Breast epithelium (tissue), 4 donors: ENCODE measurements at places on chromosomes 5 and 9. TPM values are rescaled to one million over a fixed set of nuclear protein-coding genes. Genes with fewer than 3 reads are reported as not detected.

- H3K4me3 ChIP-seq, result no peak overlapping the region
- no peak overlapping the region for H3K27ac ChIP-seq
- no peaks in the 10 kb centered on the region for H3K27me3 ChIP-seq
- peaks cover 13% of the 10 kb centered on the region for H3K36me3 ChIP-seq
- DNase-seq, result no peak
- no peaks in the 10 kb centered on the region for H3K4me1 ChIP-seq
These were observed 71.6 kb downstream of the SETX start for GRCh38 chr9:132283165-132283564.

- no peak overlapping the region for H3K4me3 ChIP-seq
- H3K4me1 ChIP-seq, result no peaks in the 10 kb centered on the region
- H3K27ac ChIP-seq, result no peak overlapping the region
- H3K36me3 ChIP-seq, result peaks cover 4% of the 10 kb centered on the region
- no peaks in the 10 kb centered on the region for H3K27me3 ChIP-seq
- DNase-seq, result no peak
These were observed 81.3 kb downstream of the SMARCA2 start for GRCh38 chr9:2096376-2096970.

DNA sequence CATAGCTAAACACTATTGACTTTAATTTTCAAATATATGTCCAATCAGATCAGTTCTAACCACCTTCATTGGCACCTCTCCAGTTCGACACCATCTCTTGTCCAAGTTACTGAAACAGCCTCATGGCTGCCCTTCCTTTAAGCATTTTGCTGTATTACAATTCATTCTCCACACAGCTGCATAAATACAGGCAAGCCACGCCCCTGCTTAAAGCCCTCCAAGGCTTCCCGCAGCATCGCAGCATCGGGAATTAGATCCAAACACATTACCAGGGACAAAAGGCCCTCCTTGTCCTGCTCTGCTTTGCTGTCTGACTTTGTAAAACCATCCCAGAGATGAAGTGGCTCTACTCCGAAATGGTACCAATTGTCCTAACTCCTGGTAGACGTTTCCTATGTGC is 75.1 kb upstream of the RAI14 start:
- H3K4me3 ChIP-seq, result no peak overlapping the region
- no peaks in the 10 kb centered on the region for H3K4me1 ChIP-seq
- no peak overlapping the region for H3K27ac ChIP-seq
- DNase-seq, result no peak
- no peaks in the 10 kb centered on the region for H3K27me3 ChIP-seq
- H3K36me3 ChIP-seq, result no peaks in the 10 kb centered on the region

- H3K27me3 ChIP-seq, result no peaks in the 10 kb centered on the region
- H3K4me3 ChIP-seq, result no peak overlapping the region
- no peak for DNase-seq
- H3K36me3 ChIP-seq, result no peaks in the 10 kb centered on the region
These were observed 48.0 kb upstream of the OSMR start for GRCh38 chr5:38797838-38798237.

- H3K27me3 ChIP-seq, result no peaks in the 10 kb centered on the region
- H3K4me3 ChIP-seq, result peak within 1 kb of the TSS; percentile 51
- H3K4me1 ChIP-seq, result peaks cover 4% of the 10 kb centered on the region
- no peaks in the 10 kb centered on the region for H3K36me3 ChIP-seq
These were observed at the start of gene ADRA1B for GRCh38 chr5:159915904-159916840. ADRA1B (plus strand) TSS chr5:159916482; CDS start chr5:159916906, 424 bp downstream.

DNA sequence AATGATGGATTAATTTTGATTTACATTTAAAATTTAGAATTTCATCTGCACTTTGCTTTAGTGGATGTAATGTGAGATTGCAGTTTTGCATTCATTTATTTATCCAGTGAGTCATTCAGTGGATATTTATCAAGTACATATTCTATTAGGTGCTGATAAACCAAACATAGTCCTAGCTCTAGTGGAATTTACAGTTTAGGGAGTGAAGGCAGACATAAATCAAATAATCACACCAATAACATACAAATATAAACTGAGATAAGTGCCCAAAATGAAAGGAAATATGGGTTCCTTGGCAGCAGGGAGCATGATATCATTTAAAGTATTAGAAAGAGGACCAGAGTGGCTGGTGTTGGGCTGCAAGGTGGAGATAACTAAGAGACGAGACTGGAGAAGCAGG is 14.7 kb upstream of the NIPBL start:
- H3K36me3 ChIP-seq, result no peaks in the 10 kb centered on the region
- no peak for DNase-seq
- H3K4me1 ChIP-seq, result no peaks in the 10 kb centered on the region
- H3K27ac ChIP-seq, result no peak overlapping the region
- H3K4me3 ChIP-seq, result no peak overlapping the region
- no peaks in the 10 kb centered on the region for H3K27me3 ChIP-seq

DNA sequence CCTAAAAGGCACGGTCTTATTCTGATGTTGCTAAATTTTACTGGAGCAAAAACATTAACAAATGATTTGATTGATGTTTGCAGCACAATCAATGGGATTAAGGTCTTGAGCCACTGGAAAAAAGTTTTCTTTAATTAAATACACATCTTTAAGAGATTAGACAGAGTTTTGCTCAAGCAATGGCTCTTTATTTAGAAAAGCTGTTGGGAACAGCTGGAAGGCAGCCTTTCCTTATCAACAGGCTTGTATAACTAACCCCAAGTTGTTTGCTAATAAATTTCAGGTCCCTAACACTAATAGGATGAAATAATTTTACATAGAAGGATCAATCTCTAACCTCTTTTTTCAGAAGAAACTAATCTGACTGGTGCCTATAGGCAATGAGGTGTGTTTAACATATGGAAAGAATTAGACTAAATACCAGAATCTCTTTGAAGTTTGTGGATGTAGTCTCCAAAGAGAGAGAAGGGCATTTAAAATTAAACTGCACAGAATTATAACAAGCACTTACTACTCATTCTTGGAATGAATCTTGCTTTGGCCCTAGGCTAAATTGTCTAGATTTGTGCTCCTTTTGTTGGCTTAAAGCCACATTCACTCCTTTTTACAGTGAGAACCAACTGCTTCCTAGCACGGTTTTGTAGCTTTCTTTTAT is 67.3 kb upstream of the TNFAIP8 start:
- no peaks in the 10 kb centered on the region for H3K4me1 ChIP-seq
- H3K27me3 ChIP-seq, result no peaks in the 10 kb centered on the region
- H3K4me3 ChIP-seq, result no peak overlapping the region
- H3K27ac ChIP-seq, result no peak overlapping the region
- H3K36me3 ChIP-seq, result no peaks in the 10 kb centered on the region
- DNase-seq, result no peak

DNA sequence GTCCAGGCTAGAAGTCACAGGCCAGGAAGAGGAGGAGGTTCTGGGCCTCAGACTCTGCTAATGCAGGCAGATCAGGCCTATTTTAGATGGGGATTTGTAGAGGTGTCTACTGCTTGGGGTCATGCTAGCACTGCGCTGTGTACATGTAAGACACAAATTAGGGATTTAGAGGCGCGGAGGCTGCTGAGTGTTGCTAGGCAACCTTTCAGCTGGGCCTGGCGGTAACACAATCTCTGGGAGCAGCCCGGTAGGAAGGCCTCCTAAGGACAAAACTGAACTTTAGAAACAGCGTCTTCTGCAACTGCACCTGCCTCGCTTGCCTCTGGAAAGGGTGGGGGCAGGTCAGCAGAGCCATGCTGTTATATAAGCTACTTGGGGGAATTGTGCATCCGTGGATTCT is 147.9 kb downstream of the MACROH2A1 start:
- H3K27ac ChIP-seq, result no peak overlapping the region
- H3K36me3 ChIP-seq, result no peaks in the 10 kb centered on the region
- H3K4me1 ChIP-seq, result peaks cover 4% of the 10 kb centered on the region

DNA sequence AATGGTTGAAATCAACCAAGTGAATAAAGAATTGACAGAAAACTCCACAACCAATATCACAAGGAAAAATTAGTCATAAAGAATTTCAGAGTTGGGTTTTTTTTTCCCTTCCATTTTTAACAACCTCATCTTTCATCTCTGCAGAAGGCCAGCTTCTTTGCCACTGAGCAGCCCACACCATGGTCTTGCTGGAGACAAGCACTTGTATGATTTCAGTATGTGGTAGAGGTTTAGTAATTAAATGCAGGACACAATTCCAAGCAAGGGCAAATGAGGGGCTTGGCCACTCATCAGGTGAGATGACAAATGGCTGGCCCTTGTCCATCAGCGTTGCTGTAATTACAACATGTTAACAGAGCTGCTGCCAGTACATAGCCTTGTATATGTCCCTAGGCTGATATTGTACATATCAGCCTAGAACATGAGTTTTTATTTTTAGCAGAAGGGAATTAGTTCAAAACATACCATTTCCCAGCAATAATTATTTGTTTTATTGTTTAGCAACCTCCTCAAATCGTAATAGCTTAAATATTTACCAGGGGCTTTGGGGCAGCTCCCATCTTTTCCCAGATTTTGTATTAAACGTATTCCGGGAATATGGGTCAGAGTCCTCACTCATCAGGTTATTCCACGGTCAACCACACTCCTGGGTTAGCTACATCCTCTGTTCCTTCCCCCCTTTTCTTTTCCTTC is 5.0 kb upstream of the C9 start:
- no peak overlapping the region for H3K4me3 ChIP-seq
- no peaks in the 10 kb centered on the region for H3K27me3 ChIP-seq
- H3K36me3 ChIP-seq, result no peaks in the 10 kb centered on the region
- no peaks in the 10 kb centered on the region for H3K4me1 ChIP-seq

DNA sequence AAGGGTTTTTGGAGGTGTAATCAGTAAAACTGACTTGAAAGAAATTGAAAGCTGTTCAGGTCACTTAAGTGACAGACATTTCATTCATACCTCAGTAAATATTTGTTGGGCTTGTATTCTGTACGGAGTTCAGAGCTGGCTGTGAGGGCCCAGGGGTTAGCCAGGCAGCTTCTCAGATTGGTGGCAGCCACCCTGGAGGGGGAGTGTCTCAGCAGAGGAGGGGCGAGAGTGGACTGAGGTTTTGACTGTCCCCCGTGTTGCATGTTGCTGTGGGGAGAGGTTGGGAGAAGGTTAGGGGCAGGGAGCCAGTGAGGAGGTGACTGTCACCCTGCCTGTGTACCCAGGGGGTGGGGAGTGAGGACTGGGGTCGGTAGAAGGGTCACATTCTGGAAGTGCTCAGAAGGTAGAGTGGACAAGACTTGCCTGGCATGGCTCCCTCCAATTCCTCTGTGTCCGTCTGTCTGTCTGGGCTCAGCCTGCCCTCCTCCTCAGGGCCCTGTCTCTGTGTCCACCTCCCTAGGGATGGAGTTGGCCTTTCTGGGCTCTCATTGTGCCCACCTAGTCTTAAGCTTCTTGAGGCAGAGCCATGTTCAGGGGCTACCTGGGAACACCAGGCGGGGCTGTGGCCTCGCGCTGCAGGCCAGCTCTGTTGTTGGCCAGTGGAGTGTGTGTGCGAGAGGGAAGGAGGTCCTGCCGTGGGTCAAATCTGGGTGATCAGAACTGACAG is 4.4 kb downstream of the PHF2 start:
- H3K4me3 ChIP-seq, result no peak overlapping the region
- H3K27me3 ChIP-seq, result no peaks in the 10 kb centered on the region
- DNase-seq, result peak; percentile 16
- peak overlapping the region; percentile 53 for H3K27ac ChIP-seq
- no peaks in the 10 kb centered on the region for H3K36me3 ChIP-seq
- H3K4me1 ChIP-seq, result peaks cover 14% of the 10 kb centered on the region

GRCh38 chr9:75814667-75815066 is 75.8 kb upstream of the PCSK5 start:
- no peak for DNase-seq
- H3K27ac ChIP-seq, result no peak overlapping the region
- no peaks in the 10 kb centered on the region for H3K36me3 ChIP-seq
- H3K4me3 ChIP-seq, result no peak overlapping the region
- no peaks in the 10 kb centered on the region for H3K27me3 ChIP-seq

GRCh38 chr5:80406980-80407734 is 707 bp upstream of the ZFYVE16 start:
- H3K27me3 ChIP-seq, result no peaks in the 10 kb centered on the region
- H3K36me3 ChIP-seq, result no peaks in the 10 kb centered on the region
- DNase-seq, result no peak
- peak overlapping the region; percentile 96 for H3K27ac ChIP-seq
- H3K4me3 ChIP-seq, result peak overlapping the region; percentile 97
- no peaks in the 10 kb centered on the region for H3K4me1 ChIP-seq

- H3K27ac ChIP-seq, result peak overlapping the region; percentile 9
- H3K4me1 ChIP-seq, result no peaks in the 10 kb centered on the region
- H3K27me3 ChIP-seq, result no peaks in the 10 kb centered on the region
- no peak for DNase-seq
- no peaks in the 10 kb centered on the region for H3K36me3 ChIP-seq
- no peak overlapping the region for H3K4me3 ChIP-seq
These were observed 255.2 kb downstream of the ARHGAP26 start for GRCh38 chr5:143025376-143025775.

PCA3 gene
- total RNA-seq, result not detected

TAS2R1 gene
- total RNA-seq, result not detected

TMEM171 gene
- total RNA-seq, result not detected

GPR151 gene
- total RNA-seq, result not detected

ELL2 gene
- 168 TPM for total RNA-seq

CFAP90 gene
- total RNA-seq, result 0.59 TPM

ICE1 gene
- 47.7 TPM for total RNA-seq
